ENCODE measurements at places on chromosomes 11 and 22.

GRCh38 chr22:36765943-36766450 is 9.9 kb downstream of the IFT27 start:
- no peak for DNase-seq

GRCh38 chr22:43273902-43274484 is 69.2 kb downstream of the SCUBE1 start:
- DNase-seq = no peak

DNA sequence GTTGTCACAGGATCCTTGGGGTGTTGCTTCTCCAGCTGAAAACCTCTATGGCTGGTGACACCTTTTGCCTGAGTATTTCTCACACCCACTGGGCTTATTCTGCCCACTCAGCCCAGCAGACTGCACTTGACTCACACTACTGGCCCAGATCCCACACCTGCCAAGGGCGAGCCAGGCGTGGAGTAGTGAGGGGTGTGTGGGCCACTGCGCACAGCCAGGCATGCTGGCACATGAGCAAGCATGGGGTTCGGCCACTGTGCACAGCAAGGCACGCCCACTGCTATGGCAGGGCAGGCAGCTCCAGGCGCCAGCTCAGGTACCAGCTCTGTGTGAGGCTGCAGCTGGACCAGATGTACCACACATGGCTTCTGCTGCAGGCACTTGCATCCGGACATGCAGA is 116.5 kb upstream of the MTNR1B start:
- DNase-seq = no peak

DNA sequence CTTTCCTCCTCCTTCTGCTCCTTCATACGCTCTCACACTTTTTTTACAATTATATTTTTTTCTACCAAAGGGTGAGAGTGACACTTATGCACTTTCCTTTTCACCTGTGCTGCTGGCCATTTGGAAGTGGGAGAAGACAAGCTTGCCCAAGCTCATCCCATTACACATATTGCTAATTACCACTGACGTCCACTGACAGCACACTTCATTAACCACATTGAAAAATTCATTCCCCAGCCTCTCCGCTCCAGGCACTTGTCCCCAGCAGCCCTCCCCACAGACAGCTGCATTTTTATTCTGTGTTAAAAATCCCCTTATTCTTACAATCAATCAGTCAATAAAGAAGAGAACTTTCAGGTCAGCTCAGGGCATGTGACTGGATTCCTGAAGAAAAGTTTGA is 175.1 kb downstream of the LRRC4C start:
- DNase-seq = no peak

DNA sequence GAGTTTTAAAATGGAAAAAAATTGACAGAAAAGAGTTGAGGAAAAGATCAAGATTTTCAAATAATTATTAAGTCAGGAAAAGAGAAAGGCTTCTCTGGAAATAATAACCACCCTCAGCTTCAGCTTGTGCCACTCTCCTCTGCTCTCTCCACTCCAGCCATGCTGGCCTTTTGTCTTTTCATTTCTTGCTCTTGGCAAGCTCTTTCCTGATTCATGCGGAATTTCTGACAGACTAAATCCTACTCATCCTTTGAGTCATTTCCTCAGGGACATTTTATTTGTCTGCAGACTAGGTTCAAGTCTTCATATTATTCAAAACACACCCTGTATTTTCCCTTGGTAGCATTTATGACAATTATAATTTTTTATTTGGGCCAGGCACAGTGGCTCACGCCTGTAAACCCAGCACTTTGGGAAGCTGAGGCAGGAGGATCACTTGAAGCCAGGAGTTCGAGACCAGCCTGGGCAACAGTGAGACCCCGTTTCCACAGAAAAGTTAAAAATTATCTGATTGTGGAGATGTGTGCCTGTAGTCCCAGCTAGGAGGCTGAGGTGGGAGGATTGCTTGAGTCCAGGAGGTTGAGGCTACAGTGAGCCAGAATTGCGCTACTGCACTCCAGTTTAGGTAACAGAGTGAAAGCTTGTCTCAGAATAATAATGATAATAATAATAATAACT is 7.8 kb upstream of the P4HA3 start:
- DNase-seq = no peak

- no peak for DNase-seq
These were observed at the start of gene TYMP for GRCh38 chr22:50529897-50530579. Gene TYMP, minus strand, starts transcription at chr22:50530012. Its CDS starts 303 bp downstream, at chr22:50529709.

GRCh38 chr11:8047382-8047781 is 33.6 kb upstream of the TUB start:
- DNase-seq = no peak

- DNase-seq = no peak
These were observed at the start of gene CELSR1 for GRCh38 chr22:46537225-46537945. Gene CELSR1, minus strand, starts transcription at chr22:46537620. Its CDS starts 450 bp downstream, at chr22:46537170.

DNA sequence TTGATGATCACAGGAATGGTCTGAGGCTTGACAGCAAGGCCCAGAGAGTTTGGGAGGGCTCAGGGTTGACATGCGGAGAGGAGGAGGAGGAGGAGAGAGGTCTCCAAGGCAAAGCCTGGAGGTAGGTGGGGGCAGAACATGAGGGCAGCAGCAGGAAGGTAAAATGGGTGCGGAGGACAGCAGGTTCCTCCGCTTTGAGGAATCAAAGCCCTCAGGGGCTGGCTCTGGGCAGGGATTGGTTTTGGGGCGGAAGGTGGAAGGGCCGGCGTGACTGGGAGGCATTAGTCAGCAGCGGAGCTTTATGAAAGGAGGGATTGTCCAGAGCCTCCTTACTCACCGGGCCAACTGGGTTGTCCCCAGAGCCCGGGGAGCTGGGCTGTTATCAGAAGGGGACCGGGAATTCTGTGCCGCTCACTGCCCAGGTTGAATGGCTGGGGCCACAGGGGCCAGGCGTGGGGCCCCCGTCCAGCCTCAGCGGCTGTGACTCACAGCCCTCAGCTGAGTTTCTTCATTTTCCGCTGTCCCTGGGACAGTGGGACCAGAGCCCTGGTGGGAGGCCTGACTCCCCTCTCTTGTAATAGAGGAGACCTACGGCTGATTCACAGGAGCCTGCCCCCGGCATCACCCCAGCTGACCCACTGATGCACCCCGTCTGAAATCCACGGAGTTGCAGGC is 36.2 kb downstream of the LIF start:
- DNase-seq = no peak

DNA sequence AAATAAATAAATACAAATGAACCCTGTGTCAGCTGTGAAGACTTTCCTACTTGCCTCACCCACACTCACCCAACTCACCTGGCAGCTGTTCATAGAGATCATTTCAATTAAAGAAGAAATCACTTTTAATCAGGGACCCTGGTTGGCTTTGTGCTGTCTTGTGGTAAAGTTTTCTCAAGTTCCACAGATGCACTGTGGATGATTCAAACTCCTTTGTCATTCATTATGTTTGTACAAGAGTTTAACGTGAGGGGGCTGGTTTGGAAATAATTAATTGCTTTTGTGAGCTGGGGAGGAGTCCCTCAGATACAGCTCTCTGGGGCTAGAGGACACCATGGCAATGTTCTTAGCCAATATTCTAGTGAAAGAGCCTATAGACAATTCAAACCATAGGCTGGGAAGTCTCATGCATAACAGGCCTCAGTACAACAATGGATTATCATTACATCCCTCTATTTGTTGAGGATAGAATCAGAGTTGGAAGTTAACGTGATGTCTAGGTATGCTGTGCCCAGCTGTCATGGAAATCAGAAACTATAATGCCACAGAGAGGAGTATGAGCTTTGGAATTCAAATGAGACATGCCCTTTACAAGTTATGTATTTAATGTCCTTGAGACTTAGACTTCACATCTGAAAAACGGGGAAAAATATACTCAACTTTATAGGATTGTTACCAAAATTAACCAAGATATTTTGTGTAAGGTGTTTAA is 698.5 kb downstream of the KCNA4 start:
- DNase-seq = no peak

GRCh38 chr11:46554213-46555147 is 39.3 kb downstream of the AMBRA1 start:
- no peak for DNase-seq

DNA sequence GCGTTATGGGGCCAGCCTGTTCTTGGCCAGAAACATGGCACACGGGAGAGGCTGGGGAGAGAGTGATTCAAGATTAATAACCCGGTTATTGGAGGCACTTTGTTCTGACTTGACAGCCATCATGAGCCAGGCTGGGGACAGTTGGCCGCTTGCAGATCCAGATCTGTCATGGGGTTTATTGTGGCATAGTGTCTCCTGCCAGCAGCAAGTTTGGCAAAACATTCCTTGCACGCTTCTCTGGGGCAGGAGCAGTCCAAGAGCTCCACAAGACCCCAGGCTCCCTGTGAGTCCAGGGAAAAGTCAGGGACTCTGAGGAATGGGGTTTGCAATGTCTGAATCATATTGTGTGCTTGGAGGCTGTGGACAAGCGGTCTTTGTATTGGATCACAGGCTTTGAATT is 270.4 kb downstream of the MIAT start:
- DNase-seq = no peak

- no peak for DNase-seq
These were observed 319.2 kb upstream of the API5 start for GRCh38 chr11:42992594-42992993.

DNA sequence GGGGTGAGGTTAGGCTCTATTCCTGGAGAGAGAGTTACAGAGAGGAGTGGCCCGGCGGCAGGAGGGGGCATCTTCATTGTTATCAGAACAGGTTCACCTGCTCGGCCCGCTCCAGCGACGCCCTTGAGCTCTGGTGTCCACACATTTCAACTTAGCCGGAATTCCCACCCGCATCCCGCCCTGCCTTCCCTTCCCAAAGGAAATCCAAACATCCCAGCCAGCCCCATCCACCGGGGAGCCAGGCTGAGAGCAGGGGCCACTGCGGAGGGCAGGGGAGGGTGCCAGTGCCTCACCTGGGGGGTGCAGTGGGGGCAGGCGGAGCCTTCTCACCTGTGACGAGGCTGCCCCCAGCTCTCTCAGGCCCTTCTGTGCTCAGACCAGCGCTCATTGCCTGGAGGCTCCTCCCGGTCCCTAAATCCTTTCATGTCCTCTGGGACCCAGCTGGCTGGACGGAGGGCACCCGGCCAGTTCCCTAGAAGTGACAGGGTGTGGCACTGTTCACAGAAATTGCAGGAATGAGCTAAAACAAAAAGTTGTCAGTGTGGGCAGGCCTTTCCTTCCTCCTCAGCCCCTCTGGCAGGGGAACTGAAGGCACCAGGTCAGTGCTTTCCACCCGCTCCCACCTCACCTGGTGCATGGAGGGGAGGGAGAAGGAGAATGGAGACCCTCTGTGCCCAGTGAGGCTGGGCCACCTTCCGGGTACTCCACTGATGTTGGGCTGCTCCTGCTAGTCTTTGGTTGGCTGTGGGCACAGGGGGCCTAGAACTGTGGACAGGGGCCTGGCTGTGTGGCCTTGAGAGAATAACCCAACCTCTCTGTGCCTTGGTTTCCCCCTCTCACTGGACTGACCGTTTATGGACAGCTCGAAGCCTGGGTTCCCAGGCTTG is 2.2 kb upstream of the MRGPRG start:
- no peak for DNase-seq

DNA sequence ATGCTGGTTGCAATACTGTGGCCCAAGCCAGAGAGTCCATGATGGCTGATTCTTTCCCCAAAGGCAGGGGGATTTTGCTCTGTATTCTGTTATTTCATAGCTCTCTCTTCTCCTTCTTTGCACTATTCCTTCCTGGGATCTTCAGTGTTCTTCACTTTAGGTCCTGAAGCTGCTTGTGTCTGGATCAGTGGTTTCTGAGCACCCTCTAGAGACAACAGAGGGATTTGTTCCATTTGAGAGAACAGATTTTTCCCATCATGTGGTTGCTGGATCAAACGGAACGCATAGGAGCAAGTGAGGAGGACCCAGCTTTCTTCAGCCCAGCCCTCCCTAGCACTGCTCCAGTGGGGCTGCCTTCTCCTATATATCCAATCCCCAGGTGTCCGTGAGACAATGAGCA is 68.7 kb upstream of the SYN3 start:
- DNase-seq = no peak

DNA sequence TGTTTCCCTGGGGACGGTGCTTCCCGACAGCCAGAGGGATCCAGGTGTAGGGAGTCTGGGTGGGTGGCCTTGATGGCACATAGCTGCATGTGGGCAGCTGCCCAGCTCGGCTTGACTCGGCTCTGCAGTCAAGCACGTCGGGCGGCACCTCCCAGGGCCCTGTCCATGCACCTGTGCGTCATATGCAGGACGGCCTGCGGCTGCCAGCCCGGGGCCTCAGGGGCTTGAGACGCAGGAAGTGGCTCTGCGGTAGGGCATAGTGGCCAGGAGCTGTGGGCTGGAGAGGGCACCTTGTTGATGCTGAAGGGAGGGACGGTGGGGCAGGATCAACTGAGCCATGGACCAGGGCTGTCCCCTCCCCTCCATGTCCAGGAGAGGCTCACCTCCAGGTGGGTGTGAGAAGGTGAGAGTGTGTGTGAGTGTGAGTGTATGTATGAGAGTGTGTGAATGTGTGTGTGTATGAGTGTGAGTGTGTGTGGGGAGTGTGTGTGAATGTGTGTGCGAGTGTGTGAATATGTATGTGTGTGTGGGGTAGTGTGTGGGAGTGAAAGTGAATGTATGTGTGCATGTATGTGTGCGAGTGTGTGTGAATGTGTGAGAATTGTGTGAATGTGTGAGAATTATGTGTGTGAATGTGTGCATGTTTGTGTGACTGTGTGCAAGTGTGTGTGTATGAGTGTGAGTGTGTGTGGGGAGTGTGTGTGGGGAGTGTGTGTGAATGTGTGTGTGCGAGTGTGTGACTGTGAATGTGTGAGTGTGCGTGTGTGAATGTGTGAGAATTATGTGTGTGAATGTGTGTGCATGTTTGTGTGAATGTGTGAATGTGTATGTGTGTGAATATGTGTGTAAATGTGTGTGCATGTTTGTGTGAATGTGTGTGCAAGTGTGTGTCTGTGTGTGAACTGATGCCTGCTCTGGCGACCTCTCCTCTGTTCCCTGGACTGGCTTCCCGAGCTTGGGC is 5.7 kb upstream of the SUN2 start:
- DNase-seq = no peak

GRCh38 chr11:2091112-2091746 is 48.0 kb downstream of the IGF2 start:
- no peak for DNase-seq

- DNase-seq = no peak
These were observed 258.3 kb upstream of the B3GAT1 start for GRCh38 chr11:134670247-134670782.

- no peak for DNase-seq
These were observed 475 bp downstream of the MAPK12 start for GRCh38 chr22:50260801-50261614.

GRCh38 chr11:20459865-20460264 is 72.3 kb downstream of the PRMT3 start:
- DNase-seq = no peak

- DNase-seq = no peak
These were observed 22.8 kb upstream of the PPFIA1 start for GRCh38 chr11:70247710-70248072.

DNA sequence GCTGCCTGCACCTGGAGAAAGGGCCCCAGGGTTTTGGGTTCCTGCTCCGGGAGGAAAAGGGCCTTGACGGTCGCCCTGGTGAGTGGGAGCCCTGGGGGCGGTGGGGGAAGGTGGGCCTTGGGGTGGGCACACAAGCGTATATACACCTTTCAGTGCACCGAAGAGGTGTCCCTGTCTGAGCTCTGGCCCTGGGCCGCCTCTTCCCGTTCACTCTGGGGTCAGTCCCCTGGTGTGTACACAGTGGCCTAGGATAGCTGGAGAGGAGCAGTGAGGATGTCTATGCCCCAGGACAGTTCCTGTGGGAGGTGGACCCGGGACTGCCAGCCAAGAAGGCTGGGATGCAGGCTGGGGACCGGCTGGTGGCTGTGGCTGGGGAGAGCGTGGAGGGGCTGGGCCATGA is 2.8 kb downstream of the NHERF4 start:
- no peak for DNase-seq

- DNase-seq = no peak
These were observed 13.7 kb downstream of the RELT start for GRCh38 chr11:73389916-73390315.
